ENCODE measurements at places on chromosomes 2 and 18. TPM values are rescaled to one million over a fixed set of nuclear protein-coding genes. Genes with fewer than 3 reads are reported as not detected.

ABHD1 gene
- not detected for total RNA-seq

ANKMY1 gene
- 7.1 TPM for total RNA-seq

MC2R gene
- not detected for total RNA-seq

RAPGEF4 gene
- total RNA-seq = 13.5 TPM

METAP1D gene
- total RNA-seq = 6.6 TPM

TNS1 gene
- 7.1 TPM for total RNA-seq

KLHL30 gene
- total RNA-seq = not detected

ABCG8 gene
- total RNA-seq = 0.74 TPM

KCNG3 gene
- 0.49 TPM for total RNA-seq

PTPRN gene
- total RNA-seq = 32.7 TPM

NEMP2 gene
- 4.2 TPM for total RNA-seq

DNAJC5G gene
- total RNA-seq = not detected

SIX3 gene
- total RNA-seq = 0.49 TPM

HOXD13 gene
- not detected for total RNA-seq

GALR1 gene
- total RNA-seq = under 0.01 TPM

MYL1 gene
- total RNA-seq = not detected

ANTXR1 gene
- 13.3 TPM for total RNA-seq

TTN gene
- 1.2 TPM for total RNA-seq

CSRNP3 gene
- total RNA-seq = 184 TPM

LCT gene
- total RNA-seq = not detected

NCKAP1 gene
- 163 TPM for total RNA-seq

GDF7 gene
- under 0.01 TPM for total RNA-seq

BMP10 gene
- total RNA-seq = not detected

ZNF804A gene
- 18.4 TPM for total RNA-seq

NEU2 gene
- total RNA-seq = not detected

INHBB gene
- total RNA-seq = 4.9 TPM

LIMS2 gene
- 2.2 TPM for total RNA-seq

ANKRD53 gene
- total RNA-seq = 2.7 TPM

SERPINB2 gene
- total RNA-seq = under 0.01 TPM

ALLC gene
- not detected for total RNA-seq

TMEM18 gene
- 18.9 TPM for total RNA-seq

TCF23 gene
- not detected for total RNA-seq

ALK gene
- total RNA-seq = 0.98 TPM

RGPD3 gene
- 0.98 TPM for total RNA-seq

BMPR2 gene
- total RNA-seq = 91.7 TPM

SETBP1 gene
- 46.2 TPM for total RNA-seq

UGT1A10 gene
- total RNA-seq = not detected
